ENCODE measurements at places on chromosomes 7 and 10.

- peaks cover 7% of the 10 kb centered on the region for H3K4me1 ChIP-seq
- DNase-seq: peak; percentile 95
- no peak overlapping the region for H3K4me3 ChIP-seq
Observed at GRCh38 chr7:100489824-100490223, 6.1 kb downstream of the NYAP1 start.

- no peak overlapping the region for H3K27ac ChIP-seq
- DNase-seq: no peak
- no peak overlapping the region for H3K4me3 ChIP-seq
- H3K27me3 ChIP-seq: no peaks in the 10 kb centered on the region
Observed at GRCh38 chr7:37196676-37197075, 252.0 kb downstream of the ELMO1 start.

- no peaks in the 10 kb centered on the region for H3K4me1 ChIP-seq
- no peak overlapping the region for H3K4me3 ChIP-seq
- H3K36me3 ChIP-seq: no peaks in the 10 kb centered on the region
- H3K27me3 ChIP-seq: no peaks in the 10 kb centered on the region
- no peak overlapping the region for H3K27ac ChIP-seq
Observed at GRCh38 chr7:150435390-150436073, 14.9 kb upstream of the GIMAP8 start.

DNA sequence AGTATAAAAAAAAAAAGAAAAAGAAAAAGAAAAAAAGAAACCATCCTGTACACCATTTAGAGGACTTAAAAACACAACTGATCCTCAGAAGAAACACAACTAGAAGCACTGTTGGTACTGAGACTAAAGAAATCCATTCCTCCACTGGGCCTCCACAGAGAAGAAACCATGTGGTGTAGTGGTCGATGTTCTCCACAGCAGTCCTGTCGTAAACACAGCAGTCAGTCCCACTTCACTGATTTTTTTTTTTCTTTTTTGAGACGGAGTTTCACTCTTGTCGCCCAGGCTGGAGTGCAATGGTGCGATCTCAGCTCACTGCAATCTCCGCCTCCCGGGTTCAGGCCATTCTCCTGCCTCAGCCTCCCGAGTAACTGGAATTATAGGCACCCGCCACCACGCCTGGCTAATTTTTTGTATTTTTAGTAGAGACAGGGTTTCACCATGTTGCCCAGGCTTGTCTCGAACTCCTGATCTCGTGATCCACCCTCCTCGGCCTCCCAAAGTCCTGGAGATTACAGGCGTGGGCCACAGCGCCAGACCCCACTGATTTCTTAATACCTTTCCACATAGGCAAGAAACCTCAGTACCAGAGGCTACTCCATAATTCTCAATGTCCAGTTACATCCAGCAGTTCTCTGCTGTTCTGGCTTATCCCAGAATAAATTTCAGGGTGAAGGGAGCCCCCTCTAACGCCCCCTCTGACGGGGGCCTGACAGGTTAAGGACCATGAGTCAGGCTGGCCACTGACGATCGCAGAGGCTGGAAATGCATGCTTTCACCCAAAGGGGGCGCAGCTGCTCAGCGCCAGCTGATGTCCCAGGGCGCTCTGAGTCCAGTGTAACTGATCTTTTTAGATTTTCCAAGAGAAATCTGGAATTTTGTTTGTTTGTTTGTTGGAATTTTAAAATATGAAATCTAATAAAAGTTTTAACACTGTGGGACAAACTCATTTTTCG is 24.8 kb upstream of the FFAR4 start:
- H3K27ac ChIP-seq: no peak overlapping the region
- no peaks in the 10 kb centered on the region for H3K36me3 ChIP-seq
- no peaks in the 10 kb centered on the region for H3K4me1 ChIP-seq

DNA sequence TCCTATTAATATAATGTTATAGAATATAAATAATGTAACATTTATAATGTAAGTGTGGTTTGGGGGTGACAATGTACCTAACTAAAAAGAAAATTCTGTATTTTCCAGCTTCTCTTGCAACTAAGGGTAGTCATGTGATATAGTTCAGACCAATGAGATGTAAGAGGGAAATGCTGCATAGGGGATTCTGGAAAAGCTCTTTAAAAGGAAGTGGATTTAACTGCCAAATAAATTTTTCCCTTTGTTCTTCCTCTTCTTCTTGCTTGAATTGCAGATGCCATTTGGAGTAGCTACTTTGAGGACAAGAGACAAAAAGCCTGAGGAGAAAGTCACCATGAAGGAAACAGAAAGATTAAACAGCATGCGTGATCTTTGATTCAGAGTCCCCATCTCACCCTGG is 194.3 kb downstream of the PTEN start:
- no peaks in the 10 kb centered on the region for H3K36me3 ChIP-seq
- no peak overlapping the region for H3K4me3 ChIP-seq
- no peaks in the 10 kb centered on the region for H3K27me3 ChIP-seq

- H3K4me1 ChIP-seq: no peaks in the 10 kb centered on the region
- no peak for DNase-seq
- H3K27me3 ChIP-seq: no peaks in the 10 kb centered on the region
- no peaks in the 10 kb centered on the region for H3K36me3 ChIP-seq
- no peak overlapping the region for H3K27ac ChIP-seq
Observed at GRCh38 chr7:118792682-118793081, 568.2 kb downstream of the ANKRD7 start.

DNA sequence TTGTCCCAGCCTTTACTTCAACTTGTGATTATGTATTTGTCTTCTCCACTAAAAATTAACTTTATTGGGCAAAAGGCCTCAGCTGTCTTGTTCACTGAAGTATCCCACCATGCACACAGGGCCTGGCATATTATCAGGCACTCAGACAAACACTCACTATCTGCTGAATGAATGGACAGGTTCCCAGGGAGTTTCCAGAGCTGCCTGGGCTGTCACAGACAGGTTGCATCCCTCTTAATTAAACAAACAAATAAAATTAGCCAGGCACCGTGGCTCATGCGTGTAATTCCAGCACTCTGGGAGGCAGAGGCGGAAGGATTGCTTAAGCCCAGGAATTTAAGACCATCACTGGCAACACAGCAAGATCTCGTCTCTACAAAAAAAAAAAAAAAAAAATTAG is 1.5 kb upstream of the TSPAN14 start:
- no peaks in the 10 kb centered on the region for H3K27me3 ChIP-seq
- H3K4me3 ChIP-seq: no peak overlapping the region
- no peaks in the 10 kb centered on the region for H3K36me3 ChIP-seq
- no peak for DNase-seq

DNA sequence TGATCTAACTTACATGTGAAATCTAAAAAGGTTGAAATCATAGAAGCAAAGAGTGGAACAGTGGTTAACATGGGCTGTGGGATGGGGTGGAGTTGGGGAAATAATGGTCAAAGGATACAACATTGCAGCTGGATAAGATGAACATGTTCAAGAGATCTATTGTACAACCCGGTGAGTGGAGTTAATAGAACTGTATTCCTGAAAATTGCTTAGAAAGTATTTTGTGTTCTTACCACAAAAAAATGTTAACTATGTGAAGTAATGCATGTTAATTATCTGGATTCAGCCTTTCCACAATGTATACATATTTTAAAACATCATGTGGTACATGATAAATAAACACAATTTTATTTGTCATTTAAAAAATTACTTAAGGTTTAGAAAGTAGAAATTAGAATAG is 271.0 kb upstream of the LRRTM3 start:
- DNase-seq: no peak
- H3K27ac ChIP-seq: no peak overlapping the region
- H3K36me3 ChIP-seq: no peaks in the 10 kb centered on the region
- H3K27me3 ChIP-seq: no peaks in the 10 kb centered on the region

- H3K27me3 ChIP-seq: no peaks in the 10 kb centered on the region
- no peak for DNase-seq
- H3K36me3 ChIP-seq: no peaks in the 10 kb centered on the region
- H3K4me3 ChIP-seq: no peak overlapping the region
Observed at GRCh38 chr10:47094636-47095035, 183.4 kb downstream of the PTPN20 start.

- H3K36me3 ChIP-seq: no peaks in the 10 kb centered on the region
- no peaks in the 10 kb centered on the region for H3K4me1 ChIP-seq
- H3K27me3 ChIP-seq: no peaks in the 10 kb centered on the region
- no peak overlapping the region for H3K27ac ChIP-seq
Observed at GRCh38 chr7:138857728-138858127, 59.7 kb upstream of the ATP6V0A4 start.

DNA sequence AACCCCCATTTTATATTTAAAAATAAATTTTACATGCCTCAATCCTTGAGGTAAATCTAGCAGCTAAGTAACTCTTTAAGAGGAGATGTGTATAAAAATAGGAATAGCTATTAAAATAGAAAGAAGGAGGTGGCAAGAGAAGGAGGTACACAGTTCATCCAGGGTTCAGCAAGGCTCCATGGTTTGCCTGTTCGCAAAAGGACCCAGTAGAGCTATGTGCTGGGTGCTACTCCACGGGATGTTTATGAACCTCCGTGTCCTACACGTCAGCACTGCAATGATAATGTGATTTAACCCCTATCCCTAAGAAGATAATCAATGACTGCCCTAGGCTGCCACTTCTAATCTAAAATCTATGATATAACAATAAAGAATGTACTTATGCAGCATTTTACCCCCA is 926 bp upstream of the DENND11 start:
- no peaks in the 10 kb centered on the region for H3K36me3 ChIP-seq
- no peak overlapping the region for H3K27ac ChIP-seq
- H3K4me3 ChIP-seq: no peak overlapping the region
- no peak for DNase-seq
- H3K4me1 ChIP-seq: peaks cover 6% of the 10 kb centered on the region

- no peaks in the 10 kb centered on the region for H3K4me1 ChIP-seq
- H3K4me3 ChIP-seq: no peak overlapping the region
- H3K27ac ChIP-seq: no peak overlapping the region
- H3K27me3 ChIP-seq: no peaks in the 10 kb centered on the region
- no peak for DNase-seq
Observed at GRCh38 chr10:110739811-110740271, 95.7 kb downstream of the RBM20 start.

DNA sequence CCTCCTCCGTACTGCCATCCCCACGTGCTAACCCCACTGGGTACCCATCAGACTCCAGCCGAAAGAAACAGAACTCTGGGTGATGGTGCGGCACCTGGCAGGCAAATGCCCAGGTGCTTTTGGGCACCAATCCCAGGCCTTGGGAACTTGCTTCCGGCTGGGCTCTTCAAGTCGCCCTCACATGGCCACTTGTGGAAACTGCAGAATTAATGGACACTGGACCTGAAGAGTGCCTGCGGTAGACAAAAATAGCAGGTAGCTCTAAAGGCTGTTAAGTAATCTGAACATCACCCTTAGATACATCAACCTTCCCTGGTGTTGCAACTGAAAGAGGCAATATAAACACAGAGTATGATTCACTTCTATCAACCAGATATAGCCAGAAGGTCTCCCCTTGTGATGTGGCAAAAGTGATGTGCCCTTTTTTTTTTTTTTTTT is 644.4 kb downstream of the GRM8 start:
- H3K27me3 ChIP-seq: no peaks in the 10 kb centered on the region
- H3K4me1 ChIP-seq: no peaks in the 10 kb centered on the region
- H3K27ac ChIP-seq: no peak overlapping the region
- no peak overlapping the region for H3K4me3 ChIP-seq
- DNase-seq: peak; percentile 55

DNA sequence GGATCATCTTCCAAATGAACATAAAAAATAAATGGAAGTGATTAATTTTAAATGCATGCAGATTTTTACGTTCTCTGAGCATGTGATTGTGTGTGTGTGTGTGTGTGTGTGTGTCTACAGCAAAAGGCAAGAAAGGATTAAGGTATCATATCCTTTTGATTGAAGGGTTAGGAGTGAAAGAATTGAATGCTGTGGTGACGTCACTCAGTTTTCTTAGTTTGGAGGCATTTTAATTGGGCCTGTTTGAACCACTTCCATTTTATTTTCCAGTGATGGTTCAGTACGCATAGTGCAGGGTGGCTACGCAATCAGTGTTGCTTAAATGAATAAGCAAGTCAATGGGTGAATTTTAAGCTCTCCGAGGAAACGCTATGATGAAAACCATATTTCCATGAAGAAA is 31.3 kb downstream of the TACC2 start:
- no peak overlapping the region for H3K4me3 ChIP-seq
- no peak overlapping the region for H3K27ac ChIP-seq
- H3K36me3 ChIP-seq: no peaks in the 10 kb centered on the region
- H3K27me3 ChIP-seq: no peaks in the 10 kb centered on the region
- no peak for DNase-seq

GRCh38 chr10:124522933-124523871 is 61.6 kb downstream of the LHPP start:
- H3K4me1 ChIP-seq: peaks cover 12% of the 10 kb centered on the region
- H3K4me3 ChIP-seq: no peak overlapping the region
- no peaks in the 10 kb centered on the region for H3K36me3 ChIP-seq
- H3K27ac ChIP-seq: no peak overlapping the region

- no peak for DNase-seq
- no peak overlapping the region for H3K4me3 ChIP-seq
- no peaks in the 10 kb centered on the region for H3K4me1 ChIP-seq
- H3K36me3 ChIP-seq: no peaks in the 10 kb centered on the region
Observed at GRCh38 chr7:4131063-4131462, 551.0 kb upstream of the FOXK1 start.

- no peaks in the 10 kb centered on the region for H3K36me3 ChIP-seq
- H3K4me3 ChIP-seq: no peak overlapping the region
- no peak overlapping the region for H3K27ac ChIP-seq
- no peak for DNase-seq
- H3K27me3 ChIP-seq: no peaks in the 10 kb centered on the region
- H3K4me1 ChIP-seq: no peaks in the 10 kb centered on the region
Observed at GRCh38 chr10:21969326-21970287, 33.9 kb downstream of the DNAJC1 start.

- H3K27ac ChIP-seq: peak overlapping the region; percentile 37
- H3K27me3 ChIP-seq: no peaks in the 10 kb centered on the region
- H3K4me3 ChIP-seq: no peak overlapping the region
- peak; percentile 61 for DNase-seq
Observed at GRCh38 chr7:6160191-6160623, 112.2 kb downstream of the CYTH3 start.

- no peak overlapping the region for H3K4me3 ChIP-seq
- H3K27ac ChIP-seq: no peak overlapping the region
- DNase-seq: no peak
- peaks cover 58% of the 10 kb centered on the region for H3K27me3 ChIP-seq
- H3K36me3 ChIP-seq: no peaks in the 10 kb centered on the region
- no peaks in the 10 kb centered on the region for H3K4me1 ChIP-seq
Observed at GRCh38 chr10:45376371-45376801, 2.4 kb downstream of the ALOX5 start.

DNA sequence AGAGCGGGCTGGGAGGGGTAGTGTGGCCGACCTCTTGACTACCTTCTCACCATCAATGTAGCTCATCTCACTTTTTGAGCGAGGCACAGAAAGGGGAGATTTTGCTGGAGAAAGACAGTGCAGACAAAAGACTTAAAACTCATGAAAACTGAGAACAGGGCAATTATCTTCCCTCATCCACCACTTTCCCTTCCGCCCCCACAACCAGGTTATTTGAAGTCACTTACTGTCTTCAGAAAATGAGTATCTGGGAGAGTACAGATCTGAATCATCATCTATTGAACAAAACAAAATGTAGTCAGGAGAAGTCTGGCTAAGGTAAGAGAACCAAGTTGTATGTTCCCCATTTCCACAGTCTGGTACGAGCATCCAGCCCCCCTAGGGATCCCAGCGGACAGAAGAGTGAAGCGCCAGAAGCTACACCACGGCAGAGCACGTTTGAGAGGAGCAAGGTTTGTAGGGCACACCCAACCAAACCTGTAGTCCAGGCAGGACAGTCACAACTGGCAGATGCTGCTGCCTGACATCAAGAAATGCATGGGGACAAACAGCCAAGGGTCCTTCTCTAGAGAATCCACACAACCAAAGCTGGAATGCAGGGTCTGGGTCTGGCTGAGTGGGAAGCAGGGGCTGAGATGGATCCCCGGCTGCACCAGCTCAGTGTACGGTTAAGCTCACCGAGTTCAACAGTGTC is 93.4 kb upstream of the PDLIM1 start:
- H3K36me3 ChIP-seq: no peaks in the 10 kb centered on the region
- H3K4me1 ChIP-seq: no peaks in the 10 kb centered on the region
- no peak overlapping the region for H3K27ac ChIP-seq
- H3K4me3 ChIP-seq: no peak overlapping the region
